ENCODE measurements at places on chromosomes 12 and 14.

DNA sequence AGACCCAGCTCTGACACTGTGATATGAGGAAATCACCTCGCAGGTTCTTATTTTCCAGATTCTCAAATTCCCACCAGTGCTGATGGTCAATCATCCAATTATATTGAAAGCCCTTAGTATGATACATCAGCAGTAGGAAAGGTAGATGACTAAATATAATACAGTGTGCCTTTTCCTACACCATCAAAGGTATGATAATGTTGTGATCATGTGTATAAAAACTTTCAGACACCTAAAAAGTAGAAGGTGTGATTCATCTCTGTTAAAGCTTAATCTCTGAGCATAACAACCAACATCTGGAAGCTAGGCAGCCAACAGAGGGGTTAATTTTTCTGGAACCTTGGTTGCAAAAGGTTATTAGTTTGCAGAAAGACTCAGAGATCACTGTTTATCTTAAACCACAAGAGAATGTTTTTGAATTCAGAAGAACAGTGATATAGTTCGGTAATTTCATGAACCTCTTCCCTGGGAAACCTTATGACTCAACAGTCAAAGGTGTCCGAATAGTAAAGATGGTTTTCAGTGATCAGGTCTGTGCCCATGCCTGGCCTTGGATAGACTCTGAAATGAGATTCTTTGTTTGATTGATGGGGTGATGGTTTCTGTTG lies 122.5 kb downstream of the ETV6 start:
- DNase-seq: no peak

DNA sequence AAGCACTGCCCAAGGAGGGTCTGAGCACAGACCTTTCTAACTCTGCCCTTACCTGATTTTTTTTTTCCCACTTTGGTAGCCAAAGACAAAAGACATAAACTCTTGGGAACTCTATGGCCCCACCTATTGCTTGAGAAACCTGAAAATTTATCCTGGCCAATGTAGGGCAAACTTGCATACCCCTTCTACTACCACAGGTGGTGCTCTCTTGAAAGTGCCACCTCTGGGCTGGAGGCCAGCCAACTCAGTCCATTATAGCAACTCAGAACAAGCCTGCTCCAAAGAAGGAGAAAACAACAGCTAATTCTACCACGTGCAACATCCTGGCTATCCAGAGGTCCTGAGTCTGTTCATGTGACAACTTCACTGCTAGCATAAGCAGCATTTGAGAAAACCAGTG lies 55.7 kb upstream of the ABCD2 start:
- no peak for DNase-seq

- no peak for DNase-seq
Measured at GRCh38 chr14:70514168-70515069, 20.4 kb downstream of the ADAM20 start.

- DNase-seq: no peak
Measured at GRCh38 chr14:95045836-95046430, 111.4 kb downstream of the DICER1 start.

- DNase-seq: no peak
Measured at GRCh38 chr14:35051796-35052195, 5.7 kb downstream of the FAM177A1 start.

GRCh38 chr12:67918441-67918840 lies 70.8 kb upstream of the IFNG-AS1 start:
- no peak for DNase-seq

DNA sequence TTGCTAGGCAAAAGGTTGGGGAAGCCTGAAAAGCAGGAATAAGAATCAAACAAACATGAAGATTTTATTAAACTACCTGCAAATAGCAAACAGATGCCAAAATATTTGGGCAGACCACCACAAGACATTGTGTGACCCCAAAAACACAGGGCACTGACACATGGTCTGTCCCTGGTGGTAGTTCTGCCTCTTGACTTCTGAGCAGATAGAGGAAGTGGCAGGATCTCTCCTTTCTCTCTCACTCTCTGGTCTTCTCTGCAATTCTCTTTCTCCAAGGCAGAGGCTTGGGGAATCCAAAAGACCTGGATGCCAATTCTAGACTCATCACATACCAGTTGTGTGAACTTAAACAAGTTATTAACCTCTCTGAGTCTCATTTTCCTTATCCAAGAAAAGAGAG lies 4.3 kb upstream of the PTGDR start:
- no peak for DNase-seq

DNA sequence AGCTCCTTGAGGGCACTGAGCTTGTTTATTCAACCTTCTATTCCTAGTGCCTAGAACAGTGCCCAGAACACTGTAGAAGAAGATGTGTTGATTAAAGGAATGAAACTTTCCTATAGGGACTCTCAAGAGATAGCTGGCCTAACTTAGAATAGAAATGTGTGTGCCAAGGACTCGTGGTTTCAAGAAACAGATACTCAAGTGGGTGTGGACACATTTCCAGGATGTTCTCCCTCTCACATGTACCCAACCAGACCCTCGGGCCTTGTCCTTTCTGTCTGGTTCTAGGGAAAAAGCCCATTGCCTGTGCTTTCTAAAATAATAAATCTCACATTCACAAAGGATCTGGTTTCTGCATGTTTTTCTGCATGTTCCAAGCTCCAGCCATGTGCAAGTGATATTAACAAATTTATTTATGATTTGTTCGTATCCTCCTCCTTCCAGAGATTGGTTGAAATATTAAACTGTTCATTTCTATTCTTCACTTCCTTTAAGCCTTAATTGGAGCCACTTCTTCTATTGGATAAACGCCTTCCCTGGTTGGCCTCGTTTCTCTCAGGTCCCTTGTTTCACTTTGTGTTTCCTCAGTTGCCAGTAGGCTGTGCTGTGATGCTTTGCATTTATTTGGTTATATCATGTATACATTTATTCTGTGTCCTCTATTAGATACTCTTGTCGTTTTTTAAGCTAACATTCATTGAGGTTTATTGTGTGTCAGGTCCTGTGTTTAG lies 89.8 kb downstream of the CRADD start:
- DNase-seq: peak; percentile 63

- DNase-seq: no peak
Measured at GRCh38 chr12:21913823-21914222, 27.4 kb downstream of the ABCC9 start.

GRCh38 chr12:123358035-123358434 lies 6.6 kb downstream of the SBNO1 start:
- no peak for DNase-seq
